ENCODE measurements at places on chromosomes 3 and 15. TPM values are rescaled to one million over a fixed set of nuclear protein-coding genes. Genes with fewer than 3 reads are reported as not detected.

The C3orf85 gene
- not detected for total RNA-seq

The SERINC4 gene
- not detected for total RNA-seq

The CKMT1A gene
- not detected for total RNA-seq

The ITPKA gene
- total RNA-seq = 0.29 TPM

The TPRG1 gene
- total RNA-seq = 14.9 TPM

GRCh38 chr15:37765786-37766185, 168.7 kb upstream of the TMCO5A start:
- no peak for DNase-seq

DNA sequence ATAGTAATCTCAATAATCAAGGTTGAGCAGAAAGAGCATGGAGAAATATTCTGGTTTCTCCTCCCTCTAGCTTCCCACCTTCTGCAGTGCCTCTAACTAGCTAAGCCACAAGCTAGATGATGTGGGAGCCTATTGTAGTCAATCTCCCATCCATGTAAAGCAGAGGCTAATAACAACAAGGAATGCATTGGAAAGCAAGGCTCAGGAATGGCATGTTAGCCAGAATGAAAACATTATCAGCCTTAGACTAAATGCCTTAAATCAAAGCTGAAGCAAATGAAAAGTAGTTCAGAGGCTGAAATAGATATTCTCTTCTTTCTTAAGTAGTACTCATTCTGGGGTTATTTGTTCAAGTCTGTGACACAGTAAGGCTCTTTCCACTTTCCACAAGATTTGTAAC, 350.3 kb upstream of the DPPA4 start:
- no peak for DNase-seq

DNA sequence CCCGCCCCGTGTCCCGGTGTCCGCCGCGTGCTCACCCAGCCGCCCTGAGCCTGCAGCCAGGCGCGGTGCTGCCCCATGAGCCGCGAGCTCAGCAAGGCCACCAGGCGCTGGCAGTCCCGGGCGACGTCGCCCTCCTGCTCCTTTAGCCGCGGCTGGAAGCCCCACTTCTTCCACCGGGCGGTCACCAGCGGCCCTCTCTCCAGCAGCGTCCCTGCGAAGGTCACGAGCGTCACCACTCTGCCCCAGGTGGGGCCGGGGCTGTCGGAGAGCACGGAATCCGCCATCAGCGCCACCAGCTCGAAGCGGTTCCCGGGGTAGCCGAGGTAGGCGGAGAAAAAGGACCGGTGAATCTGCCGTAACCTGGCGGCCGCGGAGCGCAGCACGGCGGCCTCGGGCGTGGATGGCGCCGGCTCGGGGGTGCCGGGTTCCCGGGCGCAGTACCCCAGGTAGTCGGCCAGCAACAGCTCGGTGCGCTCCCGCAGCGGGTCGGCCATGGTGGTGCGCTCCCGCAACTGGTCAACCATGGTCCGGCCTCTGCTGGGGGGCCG, 298 bp downstream of the BCL2L10 start:
- peak; percentile 75 for DNase-seq

DNA sequence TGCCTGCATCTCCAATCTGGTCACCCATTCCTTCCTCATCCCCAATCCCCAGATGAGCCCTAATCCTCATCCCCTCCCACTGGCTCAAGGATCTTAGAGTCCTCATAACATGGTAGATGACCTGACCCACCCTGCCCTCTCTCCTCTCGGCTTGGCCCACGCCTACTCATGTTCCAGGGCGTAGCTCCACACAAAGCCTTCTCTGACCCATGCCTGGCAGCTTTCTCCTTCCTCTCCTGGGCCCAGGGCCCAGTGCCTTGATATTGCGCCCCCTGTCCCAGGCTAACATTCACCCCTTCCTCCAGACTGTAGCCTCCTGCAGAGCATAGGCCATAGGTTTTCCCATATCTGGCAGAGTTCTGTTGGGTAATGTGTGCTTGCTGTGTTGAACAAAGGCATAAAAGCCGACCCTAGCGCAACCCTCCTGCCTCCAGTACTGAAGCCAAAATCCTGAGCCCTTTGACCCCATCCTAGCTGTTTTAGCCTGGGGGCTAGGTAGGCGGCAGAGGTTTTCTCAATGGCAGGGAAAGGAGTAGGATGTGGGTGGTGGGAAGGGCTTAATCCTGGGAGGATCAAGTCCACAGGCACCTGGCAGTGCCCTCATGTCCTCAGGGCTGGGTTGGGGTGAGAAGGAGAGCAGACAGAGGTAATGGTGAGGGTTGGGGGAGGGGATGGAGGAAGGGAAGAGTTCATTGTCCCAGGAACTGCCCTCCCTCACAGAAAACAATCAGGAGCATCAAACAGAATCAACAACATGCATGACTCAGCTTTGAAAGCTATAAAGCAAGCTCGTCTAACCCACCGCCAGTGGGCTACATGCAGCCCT, 35.5 kb downstream of the MESD start:
- DNase-seq = no peak

- DNase-seq = no peak
These were observed 2.0 kb downstream of the ANKRD28 start for GRCh38 chr3:15795651-15796308.

DNA sequence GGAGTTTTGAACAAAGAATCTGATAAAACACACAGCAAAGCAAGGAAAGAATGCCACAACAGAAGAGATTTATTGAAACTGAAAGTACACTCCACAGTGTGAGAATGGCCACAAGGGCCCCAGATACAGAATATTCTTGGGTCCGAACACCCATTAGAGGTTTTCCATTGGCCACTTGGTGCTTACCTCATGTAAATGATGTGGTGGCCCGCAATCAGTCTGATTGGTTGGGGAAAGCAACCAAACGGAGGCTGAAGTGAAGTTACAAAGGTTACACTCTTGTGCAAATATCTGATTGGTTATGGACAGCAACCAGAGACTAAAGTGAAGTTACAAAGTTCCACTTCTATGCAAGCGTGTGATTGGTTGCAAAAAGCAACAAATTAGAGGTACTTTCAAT, 20.4 kb downstream of the NSUN3 start:
- no peak for DNase-seq

All from aorta (tissue), 5 donors.